Stomach (tissue), 19 donors: ENCODE measurements at places on chromosomes 13 and 19. TPM values are rescaled to one million over a fixed set of nuclear protein-coding genes. Genes with fewer than 3 reads are reported as not detected.

- DNase-seq = no peak
Measured at GRCh38 chr13:80309926-80310325, 31.0 kb downstream of the SPRY2 start.

DNA sequence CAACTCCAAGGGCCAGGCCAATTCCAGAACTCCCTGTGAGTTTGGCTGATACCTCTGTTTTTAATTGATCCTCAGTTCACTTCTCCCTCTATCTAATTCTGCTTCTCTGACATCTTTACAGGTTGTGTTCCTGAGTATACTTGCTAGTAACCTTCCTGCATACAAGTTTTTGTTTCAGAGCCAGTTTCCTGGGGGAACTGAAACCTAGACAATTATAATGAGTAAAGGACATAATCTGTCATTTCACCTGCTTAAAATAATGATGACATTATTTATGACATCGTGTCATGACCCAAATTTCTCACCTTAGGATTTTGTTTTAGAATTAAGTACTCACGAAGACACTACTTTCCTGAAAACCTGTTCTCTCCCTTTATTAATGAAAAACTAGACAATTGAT is 12.5 kb upstream of the MYCBP2 start:
- DNase-seq = no peak

DNA sequence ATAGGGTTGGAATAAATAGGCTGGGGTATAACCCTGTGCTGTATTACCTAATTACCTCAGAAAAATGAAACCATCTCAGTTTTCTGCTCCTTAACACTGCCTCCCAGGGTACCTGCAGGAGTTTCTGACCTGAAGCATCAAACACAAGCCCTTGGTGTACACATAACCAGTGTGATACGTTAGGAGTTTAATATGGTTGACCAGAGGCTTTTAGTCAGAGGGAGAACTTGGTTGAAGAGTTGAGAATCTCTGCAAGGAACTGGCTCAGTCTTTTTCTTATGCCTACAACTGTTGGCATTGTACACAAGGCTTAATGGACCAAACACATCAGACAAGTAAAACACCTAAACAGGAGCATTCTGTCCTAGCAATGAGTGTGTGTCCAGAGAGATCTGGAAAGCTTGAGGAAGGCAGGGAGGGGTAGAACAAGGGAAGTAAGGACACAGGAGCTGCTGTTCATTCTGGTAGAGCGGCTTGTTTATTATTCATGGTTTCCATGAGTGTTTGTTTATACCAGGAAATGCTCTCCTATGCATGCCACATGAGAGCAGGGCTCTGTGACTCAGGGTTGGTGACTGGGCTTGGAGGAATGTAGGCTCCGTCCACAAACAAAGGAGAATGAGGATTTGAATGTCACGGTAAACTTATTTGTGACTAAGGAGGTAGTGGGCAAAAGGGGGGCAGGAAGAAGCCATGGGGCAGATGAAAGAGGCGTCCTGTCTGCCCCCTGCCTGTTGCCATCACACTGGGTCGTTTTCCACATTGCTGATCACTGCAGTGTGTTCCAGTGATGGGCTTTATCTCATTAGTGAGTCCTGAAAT is 11.9 kb upstream of the SPATA13 start:
- peak; percentile 70 for DNase-seq

GRCh38 chr19:55259540-55260210 is 858 bp upstream of the PPP6R1 start:
- DNase-seq = no peak

- peak; percentile 81 for DNase-seq
Measured at GRCh38 chr13:99496184-99497142, 4.8 kb upstream of the TM9SF2 start.

DNA sequence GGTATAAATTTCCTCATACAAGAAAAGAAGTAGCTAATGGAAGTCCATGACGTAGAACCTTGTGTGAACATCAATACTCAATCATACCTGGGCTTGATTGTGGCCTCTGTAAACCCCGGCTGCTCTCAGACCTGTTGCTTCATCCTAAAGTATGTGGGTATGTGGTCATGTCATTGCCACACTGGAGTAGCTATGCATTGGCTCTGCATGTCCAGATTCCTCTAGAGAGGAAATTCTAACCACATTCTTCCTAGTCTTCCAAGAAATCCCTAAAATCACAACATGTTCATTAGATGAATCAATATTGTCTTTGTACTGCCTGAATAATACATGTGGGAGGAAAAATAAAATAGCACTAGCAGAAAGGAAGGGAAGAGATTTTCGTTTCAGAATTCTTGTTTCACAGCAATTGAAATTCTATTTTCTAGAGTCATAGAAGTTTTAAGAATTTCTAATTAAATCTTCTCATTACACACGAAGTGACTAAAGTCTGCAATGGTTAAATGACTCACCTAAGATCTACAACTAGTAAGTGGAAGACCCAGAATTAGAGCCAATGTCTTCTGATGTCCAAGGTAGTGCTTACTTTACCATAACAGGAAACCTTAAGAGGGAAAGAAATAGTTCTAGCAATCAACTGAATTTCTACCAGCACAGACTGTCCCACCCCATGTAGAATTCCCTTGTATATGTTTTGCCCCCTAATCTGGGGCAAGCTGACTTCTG is 28.0 kb downstream of the RXFP2 start:
- DNase-seq = no peak

GRCh38 chr13:97043302-97043701 is 49.0 kb upstream of the OXGR1 start:
- DNase-seq = no peak

Gene NLRP5
- not detected for total RNA-seq

Gene PSG1
- total RNA-seq = not detected
